ENCODE measurements at places on chromosomes 7 and 10.
A peak's percentile ranks its signal among the peaks of the same experiment; 100 is the strongest.

- DNase-seq = no peak
Measured at GRCh38 chr10:7817576-7817975, 729 bp upstream of the TAF3 start.

- DNase-seq = no peak
Measured at GRCh38 chr7:18408461-18408860, 87.1 kb upstream of the HDAC9 start.

DNA sequence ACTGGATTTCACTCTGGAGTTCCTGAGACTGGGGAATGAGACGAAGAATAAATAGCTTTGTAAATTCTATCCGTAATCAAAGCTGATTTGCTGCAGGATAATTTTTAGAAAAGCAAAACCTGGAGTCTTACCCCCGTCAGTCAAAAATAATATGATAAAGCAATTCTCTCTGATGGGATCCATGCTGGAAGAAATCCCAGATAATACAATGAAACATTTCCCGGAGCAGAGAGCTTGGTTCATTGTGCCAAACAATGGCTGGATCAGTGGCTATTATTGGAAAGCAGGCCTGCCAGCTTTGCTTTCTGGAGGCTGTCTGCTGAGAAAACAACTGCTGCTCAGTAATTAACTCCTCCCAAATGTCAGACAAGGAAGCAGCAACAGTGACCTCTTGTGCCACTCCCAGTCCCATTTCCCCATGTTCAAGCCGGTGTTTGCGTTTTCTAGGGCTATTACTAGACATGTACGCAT lies 609.4 kb upstream of the PCDH15 start:
- peak; percentile 30 for DNase-seq

DNA sequence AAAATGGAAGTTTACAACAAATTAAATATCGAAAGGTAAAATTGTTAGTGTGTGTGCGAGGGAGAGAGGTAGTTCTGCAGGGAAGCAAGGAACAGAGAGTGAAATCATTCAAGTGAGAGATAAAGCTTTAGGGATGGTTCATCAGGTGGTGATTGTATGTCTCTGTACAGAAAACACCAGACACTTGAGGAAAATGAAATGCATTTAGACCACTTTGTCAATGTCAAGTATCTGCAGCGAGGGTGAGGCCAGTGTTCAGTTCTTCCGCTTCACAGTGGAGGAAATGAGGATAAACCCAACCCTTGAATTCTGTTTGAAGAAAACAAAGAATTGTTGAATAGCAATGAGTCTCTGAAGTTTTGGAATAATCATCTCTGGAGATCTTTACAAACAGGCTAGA lies 14.4 kb upstream of the ITGB1 start:
- no peak for DNase-seq

- peak; percentile 20 for DNase-seq
Measured at GRCh38 chr7:43363035-43363791, 219.7 kb upstream of the STK17A start.

DNA sequence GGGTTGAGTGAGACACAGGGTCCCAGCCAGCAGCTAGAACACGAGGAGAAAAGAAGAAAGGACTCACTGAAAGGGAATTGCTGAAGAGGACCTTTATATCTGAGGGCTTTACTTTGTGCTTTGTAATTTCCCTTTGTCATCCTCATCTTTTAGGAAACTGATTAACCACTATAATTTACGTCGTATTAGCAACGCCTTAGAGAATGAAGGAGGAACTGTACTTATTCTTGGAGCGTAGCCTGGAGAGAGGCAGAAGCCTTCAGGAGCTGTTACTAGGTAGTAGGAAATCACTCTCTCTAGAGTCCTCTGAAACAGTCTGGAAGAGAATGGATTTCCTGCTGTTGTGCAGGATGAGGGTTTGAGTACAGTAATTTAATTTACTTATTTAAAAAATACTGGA lies 101.0 kb upstream of the STEAP1B start:
- DNase-seq = no peak

- no peak for DNase-seq
Measured at GRCh38 chr10:54550016-54550415, 251.0 kb downstream of the PCDH15 start.
